ENCODE measurements at places on chromosomes 3 and 15.

DNA sequence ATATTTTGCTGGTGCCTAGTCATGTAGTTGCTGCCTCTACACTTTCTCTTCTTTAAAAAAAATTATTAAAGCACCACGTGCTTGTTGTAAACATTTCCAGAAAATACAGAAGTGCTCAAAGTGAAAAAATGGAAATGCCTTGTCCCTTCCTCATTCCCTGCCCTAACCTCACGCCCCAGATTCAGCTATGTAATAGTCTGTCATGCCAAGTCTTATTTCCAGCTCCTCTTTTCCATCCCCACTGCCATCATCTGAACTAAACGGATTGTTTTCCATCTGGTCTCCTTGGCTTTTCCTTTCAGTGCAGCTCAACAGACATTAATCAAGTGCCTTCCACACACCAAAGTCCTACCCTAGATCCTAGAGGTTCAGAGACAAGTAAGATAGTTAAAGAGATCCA lies 15.5 kb downstream of the ZNF774 start:
- no peak for DNase-seq

GRCh38 chr3:141000027-141000663 lies 51.0 kb upstream of the SPSB4 start:
- DNase-seq = peak; percentile 50

GRCh38 chr3:38084334-38085310 lies 45.6 kb downstream of the DLEC1 start:
- peak; percentile 63 for DNase-seq

GRCh38 chr3:105791919-105792786 lies 76.7 kb downstream of the CBLB start:
- DNase-seq = peak; percentile 77

- no peak for DNase-seq
These were observed 91.2 kb upstream of the NAALADL2 start for GRCh38 chr3:174767853-174768382.

DNA sequence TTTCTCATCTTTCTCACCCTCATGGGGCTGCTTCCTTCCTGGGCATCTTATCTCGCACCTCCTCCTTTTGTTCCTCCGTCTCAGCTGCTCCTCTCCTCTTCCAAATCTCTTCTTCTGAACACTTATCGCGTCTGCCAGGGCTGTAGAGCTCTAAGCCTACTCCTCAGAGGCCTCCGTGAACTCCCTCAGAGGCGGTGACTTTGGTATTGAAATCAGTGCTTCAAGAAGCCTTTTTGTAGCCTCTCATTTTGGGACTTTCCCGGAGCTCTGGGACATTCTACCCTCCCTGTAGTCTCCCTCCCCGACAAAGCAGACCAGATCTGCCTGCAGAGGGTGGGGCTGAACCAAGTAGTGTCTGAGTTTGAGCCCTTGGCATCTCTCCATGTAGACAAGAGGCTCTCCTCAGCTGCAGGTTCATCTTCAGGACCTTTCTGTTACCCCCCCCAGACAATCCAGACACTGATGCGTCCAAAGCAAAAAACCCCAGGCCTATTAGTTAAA lies 17.5 kb upstream of the CPNE9 start:
- DNase-seq = no peak

DNA sequence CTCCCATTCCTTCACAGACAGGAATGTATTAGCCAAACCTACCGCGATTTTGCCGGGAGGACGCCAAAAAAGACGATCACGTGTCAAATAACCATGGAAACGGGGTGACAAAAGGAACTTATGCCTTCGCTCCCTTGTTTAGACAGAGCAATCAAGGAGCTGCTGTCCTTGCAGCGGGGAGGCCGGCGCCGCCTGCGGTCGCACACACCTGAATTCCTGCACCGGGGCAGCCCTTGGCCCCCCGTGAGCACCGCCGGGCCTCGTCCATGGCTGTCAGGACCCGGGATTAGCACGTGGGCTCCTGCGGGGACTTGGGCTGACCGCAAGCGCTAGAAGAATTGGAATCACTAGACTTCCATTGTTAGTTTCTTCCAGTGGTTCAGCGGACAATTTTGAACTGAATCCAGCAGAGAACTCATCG lies 193.1 kb downstream of the SHQ1 start:
- no peak for DNase-seq

DNA sequence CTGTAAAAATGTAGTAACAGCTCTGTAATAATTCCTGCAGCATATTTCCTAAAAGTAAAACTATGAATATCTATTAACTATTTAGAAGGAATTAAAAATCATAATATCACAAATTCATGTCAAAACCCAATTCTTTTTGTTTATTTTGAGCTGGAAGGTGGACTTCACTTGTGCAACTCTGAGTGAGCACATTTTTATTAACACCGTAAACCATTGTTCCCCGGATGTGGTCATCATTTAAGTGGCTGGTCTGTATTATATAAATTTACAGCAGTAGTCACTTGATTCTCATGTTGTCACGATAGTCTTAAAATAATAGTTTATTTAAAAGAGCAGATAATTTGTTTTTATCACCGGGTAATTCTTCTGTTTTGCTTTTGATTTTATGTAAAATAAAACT lies 43.0 kb upstream of the UTS2B start:
- DNase-seq = no peak

DNA sequence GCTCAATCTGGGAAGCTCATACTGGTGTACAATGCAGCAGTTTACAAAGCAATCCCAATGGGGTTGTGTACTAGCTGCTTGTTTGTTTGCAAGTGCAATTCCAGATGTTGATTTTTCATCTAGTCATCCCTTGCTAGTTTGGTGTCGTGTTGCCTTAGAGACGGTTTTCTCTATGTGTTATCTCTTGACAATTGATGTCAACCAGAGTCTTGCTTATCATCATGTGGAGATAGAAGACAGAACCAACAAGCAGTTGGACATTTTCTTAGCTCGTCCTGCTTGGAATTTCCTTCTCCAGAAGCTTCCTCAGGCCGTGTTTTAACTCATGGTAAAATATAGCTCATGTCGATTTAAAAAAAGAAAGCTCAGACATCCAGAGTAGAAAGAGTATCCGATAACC lies 262.0 kb upstream of the KCNH8 start:
- no peak for DNase-seq

DNA sequence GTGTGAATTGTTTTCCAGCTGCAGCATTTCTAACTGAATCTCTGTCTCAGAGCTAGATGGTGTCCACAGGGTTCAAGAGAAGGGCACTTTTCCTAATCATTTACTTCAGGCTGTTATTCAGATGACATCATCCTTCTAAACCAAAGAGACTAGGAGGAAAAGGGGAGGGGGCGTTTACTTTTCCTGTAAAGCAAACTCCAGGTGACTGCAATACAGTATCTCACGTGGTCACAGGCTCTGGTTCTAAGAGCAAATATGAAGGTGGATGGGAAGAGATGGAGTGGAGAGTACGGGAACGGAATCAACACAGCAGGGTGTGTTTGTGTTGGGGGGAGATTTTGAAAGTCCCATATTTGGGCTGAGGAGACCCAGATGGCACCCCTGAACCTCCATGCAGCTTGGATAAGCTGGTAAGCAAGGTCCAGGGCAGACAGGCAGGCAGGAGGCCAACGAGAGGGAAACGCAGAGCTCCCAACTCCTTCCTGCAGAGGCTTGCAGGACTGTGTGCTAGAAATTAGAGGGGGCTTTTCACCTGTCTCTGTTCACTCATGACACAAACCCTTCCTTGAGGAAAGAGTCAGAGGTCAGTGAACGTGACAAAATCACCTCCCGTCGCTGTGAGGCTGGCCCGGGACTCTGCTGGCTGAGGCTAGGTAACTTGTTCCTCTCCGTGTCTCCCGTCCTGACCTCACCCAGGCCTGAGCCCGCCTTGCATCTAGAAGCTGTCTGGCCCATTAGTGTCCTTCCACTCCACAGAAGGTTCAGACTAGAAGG lies 151.2 kb downstream of the OPA1 start:
- DNase-seq = no peak

- peak; percentile 81 for DNase-seq
These were observed at the start of gene TTC23 for GRCh38 chr15:99249270-99249841. TSS of gene TTC23 (minus strand) at chr15:99249581. CDS start at chr15:99228712, 20,869 bp downstream.

DNA sequence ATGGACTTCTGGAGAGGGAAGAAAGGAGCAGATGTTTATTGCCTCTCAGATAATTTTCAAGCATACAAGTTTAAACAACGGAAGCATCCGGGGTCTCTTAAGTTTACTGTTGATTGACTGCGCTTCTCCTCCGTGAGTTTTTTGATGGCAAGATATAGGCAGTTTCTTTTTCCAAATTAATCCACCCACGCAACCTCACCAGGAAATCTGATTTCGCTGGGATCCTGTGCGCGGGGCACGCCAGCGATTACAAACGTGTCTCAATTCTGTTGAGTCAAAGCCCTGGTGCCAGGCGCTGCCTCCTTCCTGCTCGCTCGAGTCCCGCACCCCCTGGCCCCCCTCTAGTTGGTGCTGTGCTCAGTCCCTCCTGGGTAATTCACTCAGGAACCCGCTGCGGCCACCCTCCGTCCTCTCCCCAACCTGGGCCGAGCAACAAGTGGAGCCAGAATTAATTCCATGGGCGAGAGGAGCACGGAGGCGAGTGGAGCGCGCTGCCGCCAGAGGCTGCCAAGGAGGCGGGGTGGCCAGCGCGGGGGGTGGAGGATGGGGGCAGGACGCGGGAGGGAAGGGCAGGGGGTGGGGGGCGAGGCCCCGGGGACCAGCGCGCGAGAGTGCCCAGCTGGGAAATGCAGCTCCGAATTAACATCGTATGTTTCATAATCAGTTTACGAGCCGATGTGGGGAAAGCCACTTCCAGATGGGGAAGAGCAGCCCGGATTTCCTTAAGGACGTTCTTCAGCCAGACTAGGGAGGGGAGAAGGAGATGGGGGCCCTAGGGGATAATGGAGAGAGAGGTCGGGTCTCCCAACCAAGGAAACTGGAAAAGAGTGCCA lies 6.0 kb downstream of the WNT5A start:
- peak; percentile 47 for DNase-seq

DNA sequence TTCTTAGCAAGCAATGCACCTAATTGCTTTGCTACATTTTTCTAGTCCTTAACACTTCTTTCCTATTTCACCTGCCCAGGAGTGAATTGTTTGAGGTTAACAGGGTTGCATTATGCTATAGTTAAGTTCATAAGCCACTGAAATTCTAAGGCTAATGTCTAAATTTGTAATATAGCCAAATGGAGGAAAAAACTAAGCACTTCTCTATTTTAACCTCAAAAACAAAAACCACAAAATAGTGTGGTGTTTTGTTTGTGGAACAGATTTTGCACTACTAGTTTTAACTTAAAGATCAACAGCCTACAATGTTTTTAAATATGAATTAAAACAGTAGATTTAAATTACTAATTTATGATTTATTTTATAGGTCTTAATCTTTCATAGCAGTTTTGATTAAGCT lies 5.5 kb downstream of the ATOSA start:
- no peak for DNase-seq

- no peak for DNase-seq
These were observed 29.3 kb upstream of the SLC24A5 start for GRCh38 chr15:48091522-48091921.

DNA sequence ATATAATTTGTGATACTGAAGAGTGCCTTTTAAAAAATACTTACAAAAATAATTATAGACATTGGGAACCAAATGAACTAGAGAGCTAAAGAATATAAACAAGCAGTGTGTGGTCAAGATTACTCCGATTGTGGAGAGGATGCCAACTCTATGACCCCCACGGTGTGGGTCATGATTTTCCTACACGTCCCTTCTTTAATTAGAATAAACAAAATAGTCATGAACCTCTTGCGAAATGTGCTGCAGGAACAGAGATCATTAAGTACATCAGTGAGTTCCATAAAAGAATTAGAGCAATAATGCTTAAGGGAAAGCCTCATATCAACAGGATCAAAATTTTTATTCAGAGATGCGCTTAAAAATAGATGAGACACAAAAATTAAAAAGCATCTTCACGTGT lies 476.6 kb upstream of the ROBO1 start:
- DNase-seq = no peak

- DNase-seq = no peak
These were observed 46.0 kb downstream of the GALK2 start for GRCh38 chr15:49215768-49216739.

- no peak for DNase-seq
These were observed 108.6 kb downstream of the AKAP13 start for GRCh38 chr15:85488997-85489396.

DNA sequence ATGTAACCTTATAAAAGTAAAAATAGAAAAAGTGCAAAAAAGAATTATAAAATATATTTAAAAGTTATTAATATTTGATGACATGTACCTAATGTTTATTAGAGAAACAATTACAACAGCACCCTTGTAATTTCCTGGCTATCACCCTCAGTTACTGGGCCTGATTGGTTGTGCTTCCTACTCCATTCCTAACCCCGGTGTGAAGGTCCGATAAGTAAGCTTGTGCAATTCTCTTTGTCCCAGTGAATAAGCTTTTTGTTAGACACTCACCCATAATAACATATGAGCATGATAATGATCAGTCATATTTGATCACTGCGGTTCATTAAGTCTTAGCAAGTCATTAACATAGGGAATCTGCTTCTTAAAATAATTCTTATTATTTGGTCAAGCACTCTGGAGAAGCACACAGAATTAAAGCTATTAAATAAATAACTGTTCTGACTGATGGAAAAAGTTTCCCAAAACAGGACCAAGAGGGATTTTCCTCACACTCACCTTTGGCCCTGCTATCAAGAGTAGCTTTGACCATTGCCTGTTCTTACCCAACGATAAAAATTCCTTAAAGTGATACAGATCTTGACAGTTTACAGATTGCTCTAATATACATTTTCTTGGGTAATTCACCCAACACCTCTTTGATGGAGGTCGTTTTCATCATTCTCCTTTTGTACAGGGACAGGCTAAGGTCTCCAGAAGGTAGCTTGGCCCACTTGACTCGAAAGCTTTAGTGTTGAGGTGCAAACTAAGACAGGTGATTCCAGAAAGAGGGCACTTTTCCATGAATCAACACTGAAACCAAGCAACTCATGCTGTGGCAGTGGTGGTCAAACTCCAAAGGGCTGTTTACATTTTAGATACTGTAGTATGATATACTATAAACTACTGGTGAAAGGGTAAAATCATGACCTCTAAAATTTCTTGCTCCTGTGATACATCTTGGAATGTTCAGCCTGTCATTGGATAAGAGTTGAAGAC lies 543.0 kb upstream of the KCNMB2 start:
- no peak for DNase-seq

DNA sequence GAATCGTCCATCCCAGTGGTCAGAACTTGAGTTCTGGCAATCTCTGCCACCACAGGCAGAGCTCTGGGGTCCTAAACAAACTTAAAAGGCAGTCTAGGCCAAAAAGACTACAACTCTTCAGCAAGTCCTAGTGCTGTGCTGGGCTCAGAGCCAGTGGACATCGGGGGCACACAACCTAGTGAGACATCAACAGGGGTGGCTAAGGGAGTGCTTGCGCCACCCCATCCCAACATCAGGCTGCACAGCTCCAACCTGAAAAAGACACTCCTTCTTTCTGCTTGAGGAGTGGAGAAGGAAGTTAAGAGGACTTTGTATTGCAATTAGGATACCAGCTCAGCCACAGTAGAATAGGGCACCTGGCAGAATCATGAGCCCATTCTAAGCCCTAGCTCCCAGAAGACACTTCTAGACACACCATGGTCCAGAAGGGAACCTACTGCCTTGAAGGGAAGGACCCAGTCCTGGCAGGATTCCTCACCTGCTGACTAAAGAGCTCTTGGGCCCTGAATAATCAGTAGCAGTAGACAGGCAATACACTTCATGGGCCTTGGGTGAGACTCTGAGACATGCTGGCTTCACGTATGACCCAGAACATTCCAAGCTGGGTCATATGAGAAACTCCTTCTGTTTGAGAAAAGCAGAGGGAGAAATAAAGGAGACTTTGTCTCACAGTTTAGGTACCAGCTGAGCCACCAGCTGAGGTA lies 72.0 kb downstream of the TFDP2 start:
- DNase-seq = no peak

- peak; percentile 56 for DNase-seq
These were observed at the start of gene PROS1 for GRCh38 chr3:93973131-93974126. TSS of gene PROS1 (minus strand) at chr3:93973896. CDS start at chr3:93973749, 147 bp downstream.

GRCh38 chr3:179706233-179706632 lies 53.4 kb downstream of the USP13 start:
- no peak for DNase-seq
